ENCODE measurements at places on chromosomes 5 and 9.

- peak; percentile 49 for DNase-seq
Observed at GRCh38 chr9:77011973-77012821, 7.3 kb upstream of the FOXB2 start.

- no peak for DNase-seq
Observed at GRCh38 chr5:142527664-142528295, 158.1 kb downstream of the FGF1 start.

- DNase-seq, result no peak
Observed at GRCh38 chr9:111298731-111299598, 31.1 kb downstream of the OR2K2 start.

GRCh38 chr9:22214497-22215031, 205.5 kb upstream of the CDKN2B start:
- DNase-seq, result no peak

DNA sequence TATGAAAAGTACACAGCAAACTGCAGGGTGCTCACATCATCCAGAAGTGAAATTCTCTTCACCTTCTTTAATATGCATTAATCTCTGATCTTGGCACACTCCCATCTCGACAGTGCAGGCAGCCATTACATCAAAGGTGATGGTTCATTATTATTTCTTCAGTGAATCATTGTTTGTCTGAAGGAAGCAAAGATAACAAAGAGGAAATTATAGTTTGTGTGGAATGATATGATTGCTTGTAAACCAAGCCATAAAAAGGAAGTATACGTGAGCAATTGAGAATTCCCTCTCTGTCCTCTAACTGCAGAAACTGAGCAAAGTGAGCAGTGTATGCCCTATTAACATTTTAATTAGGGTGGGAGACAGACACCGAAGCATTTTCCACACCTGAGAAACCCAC, 171.6 kb upstream of the PPP1R2B start:
- no peak for DNase-seq

DNA sequence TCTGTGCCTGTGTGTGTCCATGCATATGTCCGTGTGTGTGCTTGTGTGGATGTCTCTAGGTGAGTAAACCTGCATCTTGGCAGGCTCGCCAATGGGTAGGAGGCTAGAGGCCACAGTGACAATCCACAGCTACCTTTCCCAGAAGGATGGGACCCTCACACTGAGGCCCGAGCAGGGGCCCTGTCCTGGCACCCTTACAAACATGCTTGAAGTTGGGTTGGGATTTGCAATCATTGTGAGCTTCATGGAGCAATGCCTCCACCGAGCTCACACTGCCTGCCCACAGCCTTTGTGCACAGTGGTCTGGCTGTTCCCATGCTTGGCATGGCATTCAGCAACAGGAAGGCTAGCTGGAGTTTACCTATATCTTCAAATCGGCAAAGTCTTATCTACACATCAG, 311.1 kb upstream of the IRX1 start:
- DNase-seq, result no peak

DNA sequence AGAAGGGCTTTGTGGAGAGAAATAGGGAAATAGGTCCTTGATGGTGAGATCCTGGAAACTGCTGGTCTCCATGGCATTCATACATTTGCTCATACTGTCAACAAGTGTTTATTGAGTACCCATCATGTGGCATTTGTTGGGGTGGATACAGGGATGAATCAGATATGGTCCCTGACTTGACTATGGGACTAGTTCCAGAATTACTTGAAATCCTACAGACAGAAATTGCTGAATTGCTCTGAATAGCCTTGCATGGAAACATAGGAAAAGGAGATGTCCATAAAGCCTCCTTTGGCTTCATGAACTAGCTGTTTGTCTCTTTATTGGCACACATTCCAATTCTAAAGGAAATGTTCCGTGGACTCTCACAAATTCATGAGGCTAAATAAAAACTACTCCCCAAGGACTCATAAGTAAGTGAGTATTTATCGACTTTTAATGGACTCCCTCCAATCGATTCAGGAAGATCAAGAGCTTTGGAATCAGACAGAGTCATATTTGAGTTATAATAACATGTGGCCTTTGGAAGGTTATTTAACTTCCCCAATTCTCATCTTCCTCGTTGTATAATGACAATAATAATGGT, 122.4 kb upstream of the C6 start:
- DNase-seq, result no peak

DNA sequence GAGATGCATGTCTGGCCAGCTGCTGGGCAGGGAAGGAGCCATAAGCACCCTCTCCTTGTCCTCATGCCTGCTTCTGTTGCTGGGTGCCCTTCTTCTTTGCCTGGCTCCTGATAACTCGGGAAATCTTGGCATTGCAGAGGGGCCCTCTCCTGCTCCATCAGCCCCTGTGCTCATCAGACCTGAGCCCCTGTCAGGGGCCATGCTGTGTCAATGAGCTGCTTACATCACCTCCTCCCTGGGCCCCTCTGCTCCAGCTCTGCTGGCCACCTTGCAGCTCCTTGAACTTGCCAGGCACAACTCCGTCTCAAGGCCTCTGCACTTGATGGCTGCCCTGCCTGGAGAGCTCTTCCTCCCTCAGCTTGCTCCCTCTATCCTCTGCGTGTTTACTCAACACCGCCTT, 194.3 kb downstream of the TTLL11 start:
- DNase-seq, result no peak

DNA sequence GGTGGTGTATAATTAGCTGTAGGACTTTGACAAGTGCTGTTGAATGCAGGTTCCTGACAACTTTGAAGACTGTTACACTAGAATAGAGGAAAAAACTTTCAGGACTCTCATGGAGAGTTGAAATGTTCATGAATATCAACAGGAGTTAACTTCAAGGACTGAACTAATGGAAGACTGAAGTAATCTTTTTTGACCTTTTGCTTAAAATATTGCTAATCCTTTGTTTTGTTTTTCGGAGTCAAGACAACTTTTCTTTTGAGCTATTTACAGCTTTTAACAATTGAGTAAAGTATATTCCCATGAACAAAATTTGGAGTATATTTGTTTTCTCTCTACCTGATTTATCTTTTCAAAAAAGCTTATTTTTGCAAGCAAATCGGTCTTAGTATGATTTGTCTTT, 34.1 kb upstream of the MTMR12 start:
- no peak for DNase-seq

DNA sequence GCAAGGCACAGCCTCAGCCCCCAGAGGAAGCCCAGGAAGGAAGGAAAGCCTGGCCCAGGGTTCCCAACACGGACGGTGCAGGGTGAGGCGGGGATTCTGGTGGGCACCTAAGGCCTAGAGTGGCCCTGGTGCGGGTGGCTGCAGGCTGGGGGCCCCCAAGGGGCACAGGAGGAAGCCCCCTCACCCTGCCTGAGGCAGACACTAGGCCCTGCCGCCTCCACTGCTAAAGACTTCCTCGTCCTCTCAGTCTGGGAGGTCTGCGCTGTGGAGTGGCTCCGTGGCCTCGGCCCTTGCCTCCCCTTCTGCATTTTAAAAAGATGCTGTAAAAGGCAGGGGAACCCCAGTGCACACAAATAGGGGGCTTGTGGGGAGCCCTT, 3.4 kb downstream of the SLC9A3 start:
- DNase-seq, result no peak

GRCh38 chr9:17783227-17783626, 204.4 kb downstream of the SH3GL2 start:
- no peak for DNase-seq

- DNase-seq, result no peak
Observed at GRCh38 chr5:91849069-91849468, 466.0 kb upstream of the ARRDC3 start.

DNA sequence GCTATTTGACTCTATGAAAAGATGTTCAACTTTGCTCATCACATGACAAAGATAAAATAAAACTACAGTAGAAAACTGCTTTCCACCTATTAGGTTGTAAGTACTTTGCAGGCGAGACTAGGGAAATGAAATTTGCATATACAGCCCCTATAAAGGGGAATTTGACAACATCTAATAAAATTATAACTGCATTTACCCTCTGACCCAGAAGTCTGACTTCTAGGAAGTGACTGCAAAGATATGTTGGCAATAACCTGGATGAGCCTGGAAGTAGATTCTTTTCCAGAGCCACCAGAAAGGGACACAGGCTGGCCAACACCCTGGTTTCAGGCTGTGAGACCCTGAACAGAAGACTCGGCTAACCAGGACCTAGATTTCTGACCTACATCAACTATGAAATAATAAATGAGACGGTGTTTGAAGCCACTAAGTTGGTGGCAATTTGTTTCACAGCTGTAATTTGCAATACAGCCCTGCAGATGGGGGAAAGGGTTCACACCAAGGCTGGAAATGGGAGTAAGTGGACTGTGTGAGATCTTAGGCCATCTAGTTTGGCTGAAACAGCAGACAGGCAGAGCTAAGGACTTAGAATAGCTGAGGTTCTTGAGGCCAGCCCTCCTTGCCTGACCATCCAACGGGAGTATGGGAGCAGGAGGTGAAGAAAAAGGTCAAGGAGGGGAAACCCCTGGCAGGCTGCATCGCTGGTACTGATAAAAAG, 106.6 kb downstream of the SIL1 start:
- DNase-seq, result no peak

GRCh38 chr5:149056616-149057165, 6.2 kb downstream of the SH3TC2 start:
- DNase-seq, result no peak

DNA sequence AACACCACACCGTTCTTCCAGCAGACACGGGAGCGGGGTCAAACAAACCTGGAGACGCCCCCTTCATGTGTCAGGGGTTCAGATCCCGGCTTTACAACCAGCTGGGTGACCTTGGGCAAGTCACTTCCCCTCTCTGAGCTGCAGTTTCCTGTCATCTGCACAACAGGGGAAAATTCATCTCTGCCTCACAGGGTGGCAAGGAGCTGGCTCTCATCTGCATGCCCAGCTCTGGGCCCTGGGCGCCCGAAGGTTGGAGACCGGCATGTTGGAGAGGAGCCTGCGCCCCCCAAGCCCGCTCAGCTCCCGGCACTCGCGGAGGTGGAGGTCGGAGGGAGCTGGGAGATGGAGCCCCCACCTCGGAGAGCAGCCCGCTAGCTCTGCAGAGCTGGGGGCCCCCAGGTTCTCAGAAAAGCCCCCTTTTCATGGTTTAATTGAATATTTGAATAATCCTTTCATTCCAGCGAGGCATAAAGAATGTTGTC, 20.4 kb downstream of the NR5A1 start:
- no peak for DNase-seq

DNA sequence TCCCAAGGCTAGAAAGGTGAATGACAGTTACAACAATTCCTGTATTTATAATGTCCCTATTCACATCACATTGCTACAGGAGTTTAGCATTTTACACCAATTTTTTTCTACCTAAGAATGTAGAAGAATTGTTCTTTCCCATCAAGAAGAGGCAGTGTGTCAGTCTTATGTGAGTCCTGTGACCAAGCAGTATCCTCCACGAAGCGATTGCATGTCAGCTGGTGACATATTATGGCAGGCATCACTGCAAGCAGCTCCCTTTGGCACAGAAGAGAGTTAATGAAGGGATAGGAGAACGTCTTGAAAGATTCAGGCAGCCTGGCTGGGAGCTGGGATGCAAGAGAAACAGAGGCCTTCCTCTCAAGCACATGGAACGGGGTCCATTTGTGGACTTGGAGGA, 199.8 kb downstream of the SMC2 start:
- DNase-seq, result no peak

- DNase-seq, result no peak
Observed at GRCh38 chr9:132341177-132341840, 13.5 kb downstream of the SETX start.

DNA sequence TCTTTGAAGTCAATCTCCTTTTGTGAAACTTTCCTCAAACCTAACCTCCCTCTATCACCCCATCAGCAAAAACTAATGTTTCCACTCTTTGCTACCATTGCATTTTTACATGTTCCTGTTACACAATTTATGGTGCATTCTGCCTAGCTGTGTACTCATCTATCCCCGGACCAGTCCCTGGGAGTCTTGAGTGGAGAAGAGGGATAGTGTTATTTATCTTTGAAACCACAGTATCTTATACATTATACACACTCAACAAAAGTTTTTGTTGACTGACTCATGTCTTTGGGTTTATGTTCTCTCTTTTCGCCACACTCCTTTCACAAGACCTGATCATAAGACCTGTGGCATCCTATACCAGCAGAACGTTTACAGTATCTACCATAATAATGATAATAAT, 26.4 kb downstream of the TNFAIP8 start:
- no peak for DNase-seq

DNA sequence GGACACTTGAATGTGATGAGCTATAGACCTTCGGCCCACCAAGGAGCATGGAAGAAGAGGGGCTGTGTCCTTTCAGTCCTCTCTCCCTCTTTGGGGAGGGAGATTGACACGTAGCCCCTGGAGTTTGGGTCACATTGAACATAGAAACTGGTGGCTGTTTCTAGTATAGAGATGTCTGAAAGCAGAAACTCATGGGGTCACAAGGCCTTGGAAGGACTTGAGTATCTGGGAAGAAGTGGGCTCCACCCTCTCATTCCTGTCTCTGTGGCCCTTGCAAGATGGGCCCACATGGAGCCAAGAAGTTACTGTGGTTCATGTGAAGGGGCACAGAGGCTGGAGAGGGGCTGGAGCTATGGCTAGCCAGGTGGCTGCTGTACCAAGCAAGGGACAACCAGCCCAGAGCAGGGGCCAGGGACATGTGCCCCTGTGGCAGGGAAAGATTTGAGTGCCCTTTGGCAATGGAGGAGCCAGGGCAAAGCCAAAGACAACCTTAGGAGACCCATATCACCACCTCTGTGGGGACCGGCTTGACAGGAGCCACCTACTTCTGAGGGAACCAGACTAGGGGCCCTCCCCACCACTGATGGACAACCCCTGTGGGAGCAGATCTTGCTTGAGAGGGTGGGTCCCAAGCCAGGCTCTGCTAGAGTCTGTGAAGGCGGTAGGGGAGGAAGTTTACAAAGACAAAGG, 12.8 kb upstream of the ANGPTL2 start:
- DNase-seq, result no peak
